ENCODE measurements at places on chromosomes 11 and 22.

DNA sequence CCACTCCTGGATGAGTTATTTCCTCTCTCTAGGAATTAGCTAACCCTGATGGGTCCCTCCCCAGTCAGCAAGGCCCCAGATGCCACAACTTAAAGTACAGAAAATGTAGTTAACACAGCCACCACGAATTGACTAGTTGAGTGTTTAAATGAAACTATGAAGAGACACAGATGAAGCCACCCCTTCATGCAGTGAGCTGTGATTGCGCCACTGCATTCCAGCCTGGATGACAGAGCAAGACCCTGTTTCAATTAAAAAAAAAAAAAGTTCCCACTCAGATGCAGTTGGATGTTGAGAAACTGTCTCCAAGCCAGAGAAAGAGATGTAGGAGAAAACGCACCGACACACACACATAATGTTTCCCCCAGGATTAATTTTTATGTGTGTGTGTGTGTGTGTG is 53.3 kb downstream of the SCN3B start:
- DNase-seq, result peak; percentile 55

- no peak for DNase-seq
Observed at GRCh38 chr22:33451866-33452469, 393.8 kb upstream of the SYN3 start.

DNA sequence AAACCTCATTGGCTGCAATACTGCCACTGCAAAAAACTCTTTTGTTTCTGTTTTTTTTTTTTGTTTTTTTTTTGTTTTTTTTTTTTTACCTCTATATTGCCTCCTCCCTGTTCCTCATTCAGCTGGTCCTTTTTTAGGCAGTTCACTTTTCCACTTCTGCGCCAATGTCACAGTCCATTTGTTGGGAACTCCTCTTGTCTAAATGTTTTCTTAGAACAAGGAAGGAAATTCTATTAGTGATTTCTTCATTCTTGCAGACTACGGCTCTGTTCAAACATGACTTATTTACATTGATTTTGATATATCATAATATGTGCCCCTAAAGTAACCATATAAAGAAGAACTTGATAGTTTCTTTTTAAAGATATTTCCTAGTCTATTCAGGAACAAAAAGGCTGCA is 2.9 kb downstream of the FAM118B start:
- no peak for DNase-seq

- DNase-seq, result no peak
Observed at GRCh38 chr11:134032043-134032442, 36.8 kb upstream of the JAM3 start.

DNA sequence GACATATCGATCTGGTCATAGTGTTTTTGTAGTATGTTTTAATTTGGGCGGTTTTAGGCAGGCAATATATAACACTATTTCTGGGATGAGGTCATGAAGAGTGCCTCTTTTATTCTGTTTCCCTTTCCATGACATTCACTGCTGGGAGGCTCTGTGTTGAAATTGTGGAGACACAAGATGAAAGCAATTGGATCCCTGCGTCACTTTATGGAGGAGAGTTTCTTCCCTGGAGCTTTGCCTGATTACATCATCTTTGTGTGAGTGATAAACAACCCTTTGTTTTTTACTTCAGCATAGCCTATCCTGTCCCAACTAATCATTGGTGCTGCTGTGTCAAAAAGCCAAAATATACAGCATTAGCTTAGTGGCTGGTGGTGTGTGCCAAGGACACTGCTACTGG is 48.6 kb downstream of the PARVG start:
- no peak for DNase-seq

GRCh38 chr11:6604790-6605189 is 1.2 kb downstream of the ILK start:
- DNase-seq, result no peak

DNA sequence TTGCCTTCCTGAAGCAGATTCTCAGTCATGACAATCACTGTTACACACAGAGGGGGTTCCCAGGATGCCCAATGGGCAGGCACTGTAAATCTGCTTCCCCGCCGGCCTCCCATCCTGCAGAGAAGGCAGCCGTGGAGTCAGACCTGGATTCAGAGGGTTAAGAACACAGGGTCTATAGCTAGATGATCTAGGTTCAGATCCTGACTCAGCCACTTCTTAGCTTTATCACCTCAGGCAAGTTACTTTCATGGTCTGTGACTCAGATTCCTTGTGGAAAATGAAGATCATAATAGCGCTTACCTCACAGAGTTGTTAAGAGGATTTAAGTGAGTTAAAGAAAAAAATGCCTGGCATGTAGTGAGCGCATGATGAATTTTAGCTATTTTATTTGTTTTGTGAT is 95.9 kb downstream of the TIMP3 start:
- DNase-seq, result peak; percentile 59

DNA sequence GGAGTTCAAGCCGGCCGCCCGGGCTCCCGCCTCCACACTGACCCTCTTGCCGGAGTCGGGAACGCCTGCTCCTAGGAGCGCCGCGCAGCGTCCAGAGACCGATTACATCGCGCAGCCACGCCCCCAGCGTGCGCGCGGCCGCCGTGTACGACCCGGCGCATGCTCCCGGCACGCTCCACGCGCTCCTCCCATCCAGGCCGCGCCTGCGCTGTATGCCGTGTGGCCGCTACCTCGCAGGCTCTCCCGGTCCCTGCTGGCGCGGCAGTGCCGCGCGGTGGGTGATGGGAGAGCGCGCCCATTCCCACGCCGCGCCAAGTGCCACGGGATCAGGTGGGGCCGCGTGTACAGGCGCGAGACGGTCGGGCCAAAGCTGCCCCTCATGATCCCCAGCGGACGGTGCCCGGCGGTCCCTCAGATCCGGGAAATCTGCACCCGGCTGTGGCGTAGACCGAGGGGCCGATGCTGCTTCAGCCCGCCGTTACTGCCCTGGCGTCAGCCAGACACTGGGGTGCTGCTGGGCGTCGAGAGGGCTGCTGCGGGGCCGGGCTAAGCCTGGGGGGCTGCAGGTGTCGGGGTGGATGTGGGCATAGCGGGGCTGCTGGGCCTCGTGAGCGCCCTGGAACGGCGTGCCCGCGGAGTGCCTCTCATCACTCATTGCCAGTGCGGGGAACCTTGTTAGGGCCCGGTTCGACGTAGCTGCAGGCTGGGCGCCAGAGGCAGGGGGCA is at the start of the genes GNB1L and RTL10:
Gene GNB1L, minus strand, starts transcription at position 97 of the 726 bp plus-strand sequence. CDS start 33,519 bp downstream, outside the sequence.
Gene RTL10, minus strand, starts transcription at position 97 of the 726 bp plus-strand sequence. CDS start 2,613 bp downstream, outside the sequence.
- DNase-seq, result peak; percentile 98

DNA sequence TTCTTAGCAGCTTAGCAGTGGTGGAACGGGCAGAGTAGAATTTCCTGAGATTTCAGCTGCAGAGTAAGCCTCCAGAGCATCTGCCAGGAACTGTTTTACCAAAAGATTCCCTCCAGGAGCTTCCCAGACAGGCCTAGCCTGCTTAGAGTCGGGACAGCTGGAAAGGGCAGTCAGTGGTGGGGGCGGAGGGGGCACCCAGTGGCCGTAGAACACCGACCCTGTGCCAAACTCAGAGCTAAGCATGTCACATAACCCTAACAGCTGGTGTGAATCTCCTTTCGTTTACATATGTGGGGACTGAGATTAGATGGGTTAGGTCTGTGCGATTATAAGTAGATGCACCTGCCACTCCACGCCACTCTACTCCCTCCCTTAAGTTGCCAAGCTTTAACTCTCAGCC is 80.0 kb upstream of the CRTAM start:
- no peak for DNase-seq

- peak; percentile 93 for DNase-seq
Observed at GRCh38 chr22:37454857-37455686, 27.8 kb upstream of the ELFN2 start.

GRCh38 chr22:20218987-20219386 is 49.1 kb downstream of the RTN4R start:
- no peak for DNase-seq

GRCh38 chr11:12592283-12592682 is 81.9 kb upstream of the TEAD1 start:
- no peak for DNase-seq

DNA sequence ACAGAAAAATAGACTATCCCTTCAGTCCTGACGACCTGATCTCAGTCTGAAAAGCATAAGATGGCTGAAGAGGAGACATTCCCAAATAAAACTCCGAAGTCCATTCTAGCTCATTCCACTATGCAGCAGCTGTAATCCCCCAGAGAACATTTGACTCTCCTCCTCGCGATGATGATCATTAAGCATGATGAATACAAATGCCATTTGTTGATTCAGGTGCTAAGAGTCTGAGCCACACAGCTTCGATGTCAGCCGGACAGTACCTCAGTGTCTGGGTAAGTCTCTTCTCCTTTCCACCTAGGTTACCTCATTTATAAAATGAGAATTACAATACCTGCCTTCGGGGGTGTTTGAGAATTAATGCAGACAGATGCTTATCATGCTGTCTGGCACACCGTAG is 94.8 kb downstream of the TENM4 start:
- no peak for DNase-seq

DNA sequence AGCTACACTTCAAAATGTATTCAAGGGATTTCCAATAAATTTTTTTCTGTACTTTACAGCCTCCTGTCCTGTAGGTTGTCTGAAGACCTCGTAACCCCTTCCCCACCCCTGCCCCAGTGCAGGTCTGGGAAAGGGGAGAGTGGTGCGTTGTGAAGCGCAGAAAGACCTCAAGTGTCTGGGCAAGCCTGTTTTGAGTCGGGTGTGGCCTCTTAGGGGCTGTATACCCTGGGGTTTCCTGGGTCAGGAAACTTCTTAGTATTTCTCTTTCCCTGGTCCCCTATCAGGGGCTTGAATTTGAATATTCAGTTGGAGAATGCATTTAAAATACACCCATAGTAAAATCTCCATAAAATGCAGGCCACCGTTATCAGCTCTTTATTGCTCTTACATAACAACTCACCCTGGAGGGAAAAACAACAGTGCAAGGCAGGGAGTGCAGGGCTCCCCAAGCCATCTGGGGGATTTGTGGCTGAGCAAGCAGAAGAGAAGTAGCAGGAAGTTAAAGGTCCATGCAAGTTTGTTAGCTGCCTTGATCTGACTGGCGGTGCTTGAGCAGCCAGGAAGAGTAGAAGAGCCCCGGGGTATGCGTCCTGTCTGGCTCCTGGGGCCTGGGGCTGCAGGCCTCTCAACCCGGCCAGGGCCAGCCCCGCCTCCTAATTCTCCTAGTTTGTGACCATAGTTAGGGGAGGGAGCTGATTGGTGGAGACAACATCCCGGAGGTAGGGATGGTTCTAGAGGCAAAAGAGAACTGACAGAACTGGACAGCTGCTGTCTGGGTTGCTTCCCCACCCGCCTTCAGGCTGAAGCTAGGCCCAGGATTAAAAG is 25.7 kb downstream of the ARHGAP1 start:
- peak; percentile 75 for DNase-seq

DNA sequence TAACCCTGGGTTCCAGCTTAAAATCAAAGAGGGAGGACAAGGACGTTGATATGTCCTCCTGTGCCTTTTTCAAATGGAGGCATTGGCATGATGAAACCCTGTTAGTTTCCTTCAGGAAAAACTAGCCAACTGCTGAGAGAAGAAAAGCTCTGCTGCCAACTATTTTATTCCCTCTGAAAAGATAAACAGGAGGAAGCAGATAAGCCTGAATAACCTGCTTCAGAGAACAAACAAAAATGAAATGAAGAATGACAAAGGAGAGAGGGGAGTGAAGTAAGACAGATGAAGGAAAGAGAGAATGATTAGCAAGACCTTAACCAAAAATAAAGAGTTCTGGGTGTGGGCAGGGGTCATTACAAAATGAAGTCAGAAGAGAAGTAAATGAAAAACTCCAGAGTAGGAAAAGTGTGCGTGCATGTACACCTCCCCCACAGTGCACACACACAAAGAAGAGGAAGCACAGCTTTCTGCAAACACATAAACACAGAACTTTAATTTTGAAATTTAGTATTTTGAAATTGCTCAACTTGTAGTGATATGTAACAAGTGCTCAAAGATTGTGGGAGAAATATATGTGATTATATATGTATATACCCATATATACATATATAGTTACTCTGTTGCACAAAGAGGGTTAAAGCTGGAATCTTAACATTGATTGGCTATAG is 332.2 kb downstream of the LUZP2 start:
- no peak for DNase-seq

DNA sequence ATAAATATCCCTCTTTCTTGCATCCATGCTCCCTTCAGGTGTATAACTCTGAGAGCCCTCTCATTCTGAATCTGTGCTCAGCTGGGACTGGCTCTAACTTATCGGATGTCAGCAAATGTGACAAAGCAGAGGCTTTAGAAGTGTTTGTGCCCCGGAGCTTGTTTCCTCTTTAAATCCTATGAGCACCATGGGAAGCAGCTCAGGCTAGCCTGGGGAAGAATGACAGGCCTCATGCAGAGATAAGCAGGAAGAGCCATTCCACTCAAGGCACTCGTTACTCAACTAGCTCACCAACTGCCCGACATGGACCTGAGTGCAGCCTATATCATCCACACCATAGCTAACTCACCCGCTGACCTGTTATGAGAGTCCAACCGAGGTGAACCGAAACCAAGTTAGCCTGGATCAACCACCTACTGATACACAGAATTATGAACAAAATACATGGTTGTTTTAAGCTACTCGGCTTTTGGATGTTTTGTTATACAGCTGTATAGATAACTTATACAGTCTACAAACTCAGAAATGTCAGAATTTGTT is 990.7 kb downstream of the NTM start:
- DNase-seq, result no peak

- no peak for DNase-seq
Observed at GRCh38 chr11:111445586-111445985, 66.5 kb upstream of the POU2AF1 start.

GRCh38 chr11:43948341-43949225 is 6.1 kb downstream of the C11orf96 start:
- DNase-seq, result no peak

DNA sequence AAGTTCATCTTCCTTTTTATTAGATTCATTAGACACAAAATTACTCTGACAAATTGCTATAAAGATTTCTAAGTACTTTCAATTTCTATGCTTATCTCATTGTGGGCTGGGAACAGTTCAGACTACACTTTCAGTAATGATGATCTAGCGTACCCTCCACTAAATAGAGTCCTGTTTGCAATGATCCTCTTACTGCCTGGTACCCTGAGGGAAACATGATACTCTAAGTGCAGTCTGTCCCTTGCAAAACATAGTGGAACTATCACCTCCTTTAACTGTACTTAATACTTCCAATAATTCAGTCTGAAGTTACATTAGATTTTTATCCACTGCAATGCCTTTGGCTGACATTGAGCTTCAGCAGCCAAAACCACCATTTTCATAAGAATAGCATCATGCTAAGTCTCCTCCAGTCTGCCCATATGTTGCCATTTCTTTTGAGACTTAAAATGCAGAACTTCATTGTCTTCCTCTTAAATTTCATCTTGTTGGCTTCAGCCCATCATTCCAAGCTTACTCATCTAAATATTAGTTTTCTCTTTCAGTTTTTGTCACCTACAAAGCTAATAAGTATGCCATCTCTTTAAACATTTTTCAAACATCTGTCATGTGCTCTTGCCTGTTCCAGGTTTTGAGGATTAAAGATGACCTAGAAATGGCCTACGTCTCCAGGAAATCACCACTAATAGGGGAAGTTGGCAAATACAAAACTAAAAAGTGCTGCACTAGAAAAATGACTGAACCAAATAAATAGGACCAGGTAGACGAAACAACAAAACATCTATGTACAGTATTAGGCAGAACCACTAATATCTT is 55.5 kb downstream of the PAK1 start:
- peak; percentile 8 for DNase-seq
